ENCODE measurements at places on chromosomes 13 and 19. TPM values are rescaled to one million over a fixed set of nuclear protein-coding genes. Genes with fewer than 3 reads are reported as not detected.

The SIGLEC8 gene
- 0.19 TPM for total RNA-seq

The CILP2 gene
- 0.67 TPM for total RNA-seq

The C1QTNF9 gene
- total RNA-seq, result 0.42 TPM

The ZNF98 gene
- 1.9 TPM for total RNA-seq

The CYP2F1 gene
- total RNA-seq, result not detected

The ZNF8 gene
- 5.1 TPM for total RNA-seq

The BEST2 gene
- total RNA-seq, result not detected

The ERICH4 gene
- total RNA-seq, result not detected

The GPR12 gene
- 0.09 TPM for total RNA-seq

The WASF3 gene
- total RNA-seq, result 24.7 TPM

The ATCAY gene
- total RNA-seq, result not detected

The TIMM50 gene
- total RNA-seq, result 44.5 TPM

GRCh38 chr19:13063461-13064091 is 39.1 kb downstream of the LYL1 start:
- no peak for DNase-seq

GRCh38 chr13:93413972-93414717 is 187.5 kb downstream of the GPC6 start:
- no peak for DNase-seq

- no peak for DNase-seq
Observed at GRCh38 chr13:80591976-80592740, 251.2 kb upstream of the SPRY2 start.

GRCh38 chr13:39586151-39586550 is 16.8 kb downstream of the LHFPL6 start:
- no peak for DNase-seq

DNA sequence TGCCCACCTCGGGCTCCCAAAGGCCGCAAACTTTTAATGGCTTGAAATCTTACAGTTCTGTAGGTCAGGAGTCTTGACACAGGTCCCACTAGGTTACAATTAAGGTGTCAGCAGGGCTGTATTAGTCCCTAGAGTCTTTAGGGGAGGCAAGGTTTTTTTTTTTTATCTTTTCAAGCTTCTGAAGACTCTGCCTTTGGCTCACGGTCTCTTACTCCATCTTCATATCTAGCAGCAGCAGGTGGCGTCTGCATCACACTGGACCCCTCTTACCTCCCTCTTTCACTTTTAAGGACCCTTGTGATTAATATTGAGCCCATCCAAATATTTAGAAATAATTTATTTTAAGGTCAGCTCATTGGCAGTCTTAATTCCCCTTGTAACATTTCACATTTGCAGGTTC is 11.6 kb downstream of the MIR17HG start:
- DNase-seq, result no peak

GRCh38 chr19:8158411-8159074 is 9.2 kb upstream of the FBN3 start:
- DNase-seq, result no peak

GRCh38 chr13:91236921-91237320 is 110.6 kb upstream of the MIR17HG start:
- DNase-seq, result no peak

- no peak for DNase-seq
Observed at GRCh38 chr19:15432018-15432494, 13.3 kb upstream of the AKAP8L start.

DNA sequence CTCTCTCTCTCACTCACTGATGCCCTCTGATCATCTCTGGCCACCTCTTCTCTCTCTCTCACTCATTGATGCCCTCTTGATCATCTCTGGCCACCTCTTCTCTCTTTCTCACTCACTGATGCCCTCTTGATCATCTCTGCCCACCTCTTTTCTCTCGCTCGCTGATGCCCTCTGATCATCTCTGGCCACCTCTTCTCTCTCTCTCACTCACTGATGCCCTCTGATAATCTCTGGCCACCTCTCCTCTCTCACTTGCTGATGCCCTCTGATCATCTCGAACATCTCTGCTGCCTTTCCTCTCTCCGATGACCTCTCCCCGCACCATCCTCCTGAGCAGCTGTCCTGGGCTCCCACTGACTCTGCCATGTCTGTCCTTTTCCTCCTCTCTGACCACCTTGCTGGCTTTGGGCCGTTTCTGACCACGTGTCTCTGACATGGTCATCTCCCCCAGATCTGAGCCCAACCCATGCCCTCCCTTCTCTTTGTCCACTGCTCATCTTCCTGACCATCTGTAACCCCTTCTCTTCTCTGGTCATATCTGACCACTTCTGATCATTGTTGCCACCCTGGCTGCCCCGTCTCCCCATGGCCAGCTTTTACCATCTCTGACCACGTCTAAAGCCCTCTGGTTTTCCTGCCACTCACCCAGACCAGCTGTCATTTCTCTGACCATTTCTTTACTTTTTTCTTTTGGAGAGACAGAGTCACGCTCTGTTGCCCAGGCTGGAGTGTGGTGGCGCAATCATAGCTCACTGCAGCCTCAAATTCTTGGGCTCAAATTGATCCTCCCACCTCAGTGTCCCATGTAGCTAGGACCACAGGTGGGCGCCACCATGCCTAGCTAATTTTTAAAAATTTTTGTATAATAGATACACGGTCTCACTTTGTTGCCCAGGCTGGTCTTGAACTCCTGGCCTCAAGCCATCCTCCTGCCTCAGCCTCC is 2.4 kb downstream of the LRFN3 start:
- DNase-seq, result no peak

GRCh38 chr13:112958127-112958989 is 10.7 kb upstream of the MCF2L start:
- peak; percentile 74 for DNase-seq

DNA sequence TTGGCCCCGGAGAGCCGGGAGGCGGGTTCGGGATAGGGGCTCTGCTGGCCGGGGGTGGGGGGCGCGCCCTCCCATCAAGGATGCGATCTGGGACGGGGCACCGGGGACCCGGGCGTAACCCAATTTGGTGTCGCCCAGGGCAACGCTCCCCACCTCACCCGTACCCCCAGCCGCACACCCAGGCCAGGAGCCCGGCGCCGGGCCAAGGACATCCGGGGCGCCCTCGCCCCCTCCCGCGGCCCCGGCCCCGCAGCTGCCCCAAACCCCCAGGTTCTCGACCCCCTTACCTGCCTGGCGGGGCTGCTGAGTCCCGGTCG is 525 bp downstream of the SHANK1 start:
- DNase-seq, result no peak

DNA sequence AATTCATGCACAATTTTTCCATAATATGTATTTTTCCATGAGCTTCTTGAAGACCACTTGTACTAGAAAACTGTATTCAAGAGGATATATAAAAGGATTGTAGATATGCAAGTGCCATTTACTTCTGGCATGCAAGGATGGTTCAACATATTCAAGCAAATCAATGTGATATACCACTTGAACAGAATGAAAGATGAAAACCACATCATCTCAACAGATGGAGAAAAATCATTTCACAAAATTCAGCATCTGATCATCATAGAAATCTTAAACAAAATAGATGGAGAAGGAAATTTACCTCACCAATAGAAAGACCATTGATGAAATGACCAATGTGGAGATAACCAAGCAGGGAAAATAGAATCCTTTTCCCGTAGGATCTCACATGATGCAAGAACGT is 5.1 kb upstream of the ZNF816 start:
- no peak for DNase-seq

- DNase-seq, result peak; percentile 58
Observed at GRCh38 chr13:114108141-114108761, 24.2 kb downstream of the RASA3 start.

- no peak for DNase-seq
Observed at GRCh38 chr13:38024431-38024830, 154.9 kb upstream of the TRPC4 start.

- DNase-seq, result peak; percentile 82
Observed at GRCh38 chr19:1944088-1944915, 3.3 kb downstream of the CSNK1G2 start.

DNA sequence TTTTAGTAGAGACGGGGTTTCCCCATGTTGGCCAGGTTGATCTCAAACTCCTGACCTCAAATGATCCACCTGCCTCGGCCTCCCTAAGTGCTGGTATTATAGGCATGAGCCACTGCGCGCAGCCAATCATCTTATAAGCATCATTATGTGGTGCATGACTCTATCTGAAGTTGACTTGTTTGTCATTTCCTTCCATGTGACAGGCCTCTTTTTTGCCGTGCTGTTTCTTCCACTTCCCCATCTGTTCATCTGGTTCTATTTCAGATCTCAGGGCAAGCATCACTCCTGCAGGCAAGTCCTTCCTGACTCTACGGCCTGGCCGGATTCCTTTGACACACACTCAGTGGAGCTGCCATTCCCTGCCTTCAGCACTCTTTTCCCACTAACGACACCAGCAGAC is 15.2 kb downstream of the COL5A3 start:
- DNase-seq, result no peak

- peak; percentile 80 for DNase-seq
Observed at GRCh38 chr19:49335071-49335783, at the start of gene CD37. TSS of gene CD37 (plus strand) at chr19:49335406. CDS start at chr19:49335541, 135 bp downstream.

- no peak for DNase-seq
Observed at GRCh38 chr13:104086210-104086609, 1020.0 kb upstream of the SLC10A2 start.

DNA sequence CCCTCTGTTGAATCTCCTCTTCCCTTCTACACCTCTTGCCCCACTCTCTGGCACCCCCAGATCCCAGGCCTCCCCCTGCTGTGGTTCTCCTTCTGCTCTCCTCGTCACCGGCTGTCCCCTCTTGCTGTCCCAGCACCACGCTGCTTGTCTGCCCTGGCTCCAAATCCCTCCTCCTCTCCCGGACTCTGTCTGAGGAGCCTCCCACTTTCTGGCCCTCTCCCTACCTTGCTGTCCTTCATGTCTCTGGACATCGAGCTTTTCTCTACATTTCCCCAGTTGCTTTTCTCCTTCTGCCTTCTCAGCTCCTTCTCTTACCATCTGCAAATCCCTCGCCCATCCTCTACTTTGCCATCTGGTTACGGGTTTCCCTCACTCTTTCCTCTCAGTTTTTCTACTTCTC is 1.2 kb downstream of the ZNF347 start:
- no peak for DNase-seq

- no peak for DNase-seq
Observed at GRCh38 chr19:38666663-38667511, 19.4 kb downstream of the ACTN4 start.

GRCh38 chr13:111407381-111408131 is 87.1 kb downstream of the TEX29 start:
- DNase-seq, result peak; percentile 65

GRCh38 chr19:43300206-43300605 is 30.9 kb upstream of the PSG9 start:
- DNase-seq, result no peak

- no peak for DNase-seq
Observed at GRCh38 chr19:8511573-8512101, 2.3 kb downstream of the ZNF414 start.

DNA sequence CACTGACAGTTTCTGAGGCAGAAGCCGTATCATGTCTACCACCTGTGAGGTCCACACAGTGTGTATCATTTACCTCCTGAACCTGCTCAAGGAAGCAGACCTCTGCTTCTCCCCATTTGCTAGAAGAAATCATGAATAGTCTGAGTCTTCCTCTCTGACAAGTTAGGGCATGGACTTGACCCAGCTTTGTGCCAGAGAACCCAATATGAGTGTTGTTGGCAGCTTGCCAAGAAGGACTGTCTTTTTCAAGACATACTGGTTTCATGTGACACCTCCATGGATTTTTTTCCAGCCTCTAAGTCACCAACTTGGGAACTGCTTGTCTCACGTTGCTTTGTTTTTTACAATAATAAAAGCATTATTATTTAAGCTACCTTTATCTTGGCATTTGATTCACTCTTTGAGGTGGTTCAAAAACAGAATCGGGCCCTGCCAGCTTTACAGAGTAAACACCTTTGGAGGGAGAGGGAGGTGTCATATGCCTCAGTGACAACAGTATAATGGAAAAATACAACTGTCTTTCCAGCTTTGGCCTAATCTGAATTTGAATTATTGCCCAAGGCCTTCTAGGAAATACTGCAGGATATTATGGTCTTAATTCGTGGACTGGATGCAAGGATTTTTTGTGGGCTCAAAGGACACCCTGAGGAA is 9.6 kb downstream of the ZNF211 start:
- DNase-seq, result no peak

GRCh38 chr19:33098055-33098534 is 17.1 kb downstream of the GPATCH1 start:
- DNase-seq, result no peak

DNA sequence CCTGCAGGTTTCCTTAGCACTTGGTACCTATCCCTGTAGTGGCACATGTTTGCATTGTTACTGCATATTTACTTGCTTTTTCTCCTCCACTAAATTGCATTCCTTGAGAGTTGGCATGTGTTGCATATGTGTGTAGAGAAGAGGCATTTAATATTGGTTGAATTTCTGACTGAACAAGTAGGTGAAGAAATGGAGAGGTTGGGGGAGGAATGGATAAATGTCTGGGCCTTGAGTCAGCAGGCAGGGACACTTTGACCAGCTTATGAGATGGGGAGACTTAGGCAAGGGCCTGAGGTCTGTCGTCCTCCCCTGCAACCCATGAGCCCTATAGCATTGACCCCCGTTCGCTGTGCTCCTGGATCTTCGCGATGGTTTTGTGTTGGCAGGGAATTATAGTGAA is 2.0 kb upstream of the GPR18 start:
- no peak for DNase-seq

DNA sequence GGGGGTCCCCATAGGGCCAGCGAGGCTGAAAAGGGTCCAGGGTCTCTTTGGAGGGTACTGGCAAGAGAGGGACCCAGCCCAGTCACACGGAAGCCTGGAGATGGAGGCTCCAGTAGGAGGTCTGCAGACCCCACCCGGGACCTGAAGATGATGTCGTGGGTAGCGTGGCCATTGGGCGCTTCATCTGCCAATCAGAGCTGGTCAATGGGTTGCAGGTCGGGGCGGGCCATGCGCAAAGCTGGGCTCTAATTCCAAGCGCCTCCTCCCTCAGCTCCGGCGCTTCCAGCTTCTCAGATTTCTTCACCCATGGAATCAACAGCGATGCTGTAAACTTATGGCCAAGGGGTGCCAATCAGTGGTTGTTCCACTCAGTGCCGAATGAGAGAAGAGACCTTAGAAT is 10.9 kb downstream of the SIGLEC12 start:
- no peak for DNase-seq

GRCh38 chr13:37409756-37410155 is 188.8 kb downstream of the POSTN start:
- no peak for DNase-seq

GRCh38 chr19:55315956-55316525 is 9.1 kb downstream of the TMEM150B start:
- DNase-seq, result no peak

Data from posterior vena cava (tissue), 2 donors.